T-helper 9 cell (primary cell): ENCODE measurements at places on chromosomes 7 and 10.

- DNase-seq, result no peak
Observed at GRCh38 chr10:55043540-55043939, 242.5 kb upstream of the PCDH15 start.

DNA sequence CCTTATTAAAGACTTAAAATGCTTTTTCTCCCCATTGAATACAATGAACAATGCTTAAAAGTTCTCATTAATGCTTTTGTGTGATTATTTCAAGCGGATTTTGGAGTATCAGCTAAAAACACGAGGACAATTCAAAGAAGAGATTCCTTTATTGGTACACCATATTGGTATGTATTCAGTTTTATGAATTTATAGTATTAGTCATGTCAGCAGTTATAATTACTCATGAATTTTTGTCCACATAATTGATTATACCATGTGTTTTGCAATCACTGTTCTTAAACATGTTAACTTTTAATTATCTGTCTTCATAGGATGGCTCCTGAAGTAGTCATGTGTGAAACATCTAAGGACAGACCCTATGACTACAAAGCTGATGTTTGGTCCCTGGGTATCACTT lies 31.9 kb downstream of the SLK start:
- DNase-seq, result no peak

DNA sequence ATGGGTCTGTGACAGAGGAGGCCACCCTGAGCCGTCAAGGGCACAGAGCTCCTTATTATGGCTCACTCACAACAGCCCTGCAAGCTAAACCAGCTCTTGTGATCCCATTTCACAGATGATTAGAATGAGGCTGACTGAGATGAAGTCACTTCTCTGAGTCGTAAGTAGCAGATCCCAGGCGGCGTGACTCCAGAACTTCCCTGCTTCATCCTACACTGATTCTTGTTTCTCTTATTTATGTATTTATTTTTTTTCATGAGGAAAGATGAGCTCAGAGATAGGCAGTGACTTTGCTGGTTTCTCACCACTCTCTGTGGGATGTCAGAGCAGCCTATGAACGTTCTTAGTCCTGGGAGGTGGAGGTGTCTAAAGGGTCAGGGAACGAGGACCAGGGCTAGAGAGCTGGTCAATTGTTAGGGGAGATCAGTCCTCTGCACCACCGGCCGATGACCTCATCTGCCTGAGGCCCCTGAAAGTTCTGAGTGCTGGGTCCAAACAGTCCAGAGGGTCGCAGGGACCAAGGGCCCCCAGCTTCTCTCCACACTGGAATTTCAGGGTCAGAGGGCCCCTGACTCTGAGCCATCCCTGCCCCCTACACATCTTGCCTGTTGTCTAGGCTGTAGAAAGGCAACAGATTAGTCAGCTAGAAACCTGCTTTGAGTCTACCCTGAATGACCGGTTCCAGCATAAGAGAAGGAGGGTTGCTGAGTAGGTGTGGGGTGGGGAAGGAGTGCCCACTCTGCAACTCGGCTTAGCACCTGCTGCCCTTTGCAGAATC lies 17.9 kb downstream of the CLRN3 start:
- DNase-seq, result no peak

DNA sequence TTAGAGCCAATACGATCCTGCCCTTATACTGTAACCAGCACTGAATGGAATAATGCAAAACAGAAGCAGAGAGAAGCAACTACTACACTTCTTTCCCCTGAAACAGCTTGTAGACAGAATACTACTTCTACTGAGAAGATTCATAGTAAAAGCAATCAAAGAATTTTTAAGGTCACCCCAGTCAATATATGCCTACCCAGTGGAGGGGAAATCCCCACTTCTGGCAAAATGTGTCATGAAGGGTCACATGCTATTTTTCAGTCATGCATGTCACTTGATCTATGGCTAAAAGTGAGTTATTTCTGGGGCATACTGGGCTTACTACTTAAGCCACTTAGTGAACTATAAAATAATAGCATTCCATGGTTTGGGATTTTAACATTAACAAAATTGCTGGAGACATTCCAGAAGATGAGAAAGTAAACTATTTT lies 25.6 kb downstream of the IRF5 start:
- no peak for DNase-seq

- no peak for DNase-seq
Observed at GRCh38 chr7:109009636-109010035, 440.0 kb downstream of the DNAJB9 start.

DNA sequence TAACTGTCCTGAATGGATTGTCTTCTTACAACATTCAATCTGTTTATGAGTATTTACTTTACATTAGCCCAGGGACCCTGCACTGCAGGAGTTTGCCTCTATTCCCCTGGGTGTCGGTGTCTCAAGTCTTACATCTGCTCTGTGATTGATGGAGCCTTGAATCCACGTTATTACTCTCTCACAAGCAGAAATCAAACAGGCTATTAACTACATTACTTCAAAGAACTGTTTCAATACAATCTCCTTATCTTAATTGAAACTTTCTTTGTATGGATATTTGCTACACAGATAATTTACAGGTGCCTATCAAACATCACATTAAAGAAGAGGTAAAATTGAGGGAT lies 3.1 kb upstream of the ARID5B start:
- DNase-seq, result no peak

- DNase-seq, result no peak
Observed at GRCh38 chr10:1183033-1183396, 126.8 kb downstream of the WDR37 start.

- DNase-seq, result no peak
Observed at GRCh38 chr10:108615576-108616320, 1307.6 kb downstream of the XPNPEP1 start.
